Osteoblast (primary cell): ENCODE measurements at places on chromosomes 1 and 21. TPM values are rescaled to one million over a fixed set of nuclear protein-coding genes. Genes with fewer than 3 reads are reported as not detected.

DNA sequence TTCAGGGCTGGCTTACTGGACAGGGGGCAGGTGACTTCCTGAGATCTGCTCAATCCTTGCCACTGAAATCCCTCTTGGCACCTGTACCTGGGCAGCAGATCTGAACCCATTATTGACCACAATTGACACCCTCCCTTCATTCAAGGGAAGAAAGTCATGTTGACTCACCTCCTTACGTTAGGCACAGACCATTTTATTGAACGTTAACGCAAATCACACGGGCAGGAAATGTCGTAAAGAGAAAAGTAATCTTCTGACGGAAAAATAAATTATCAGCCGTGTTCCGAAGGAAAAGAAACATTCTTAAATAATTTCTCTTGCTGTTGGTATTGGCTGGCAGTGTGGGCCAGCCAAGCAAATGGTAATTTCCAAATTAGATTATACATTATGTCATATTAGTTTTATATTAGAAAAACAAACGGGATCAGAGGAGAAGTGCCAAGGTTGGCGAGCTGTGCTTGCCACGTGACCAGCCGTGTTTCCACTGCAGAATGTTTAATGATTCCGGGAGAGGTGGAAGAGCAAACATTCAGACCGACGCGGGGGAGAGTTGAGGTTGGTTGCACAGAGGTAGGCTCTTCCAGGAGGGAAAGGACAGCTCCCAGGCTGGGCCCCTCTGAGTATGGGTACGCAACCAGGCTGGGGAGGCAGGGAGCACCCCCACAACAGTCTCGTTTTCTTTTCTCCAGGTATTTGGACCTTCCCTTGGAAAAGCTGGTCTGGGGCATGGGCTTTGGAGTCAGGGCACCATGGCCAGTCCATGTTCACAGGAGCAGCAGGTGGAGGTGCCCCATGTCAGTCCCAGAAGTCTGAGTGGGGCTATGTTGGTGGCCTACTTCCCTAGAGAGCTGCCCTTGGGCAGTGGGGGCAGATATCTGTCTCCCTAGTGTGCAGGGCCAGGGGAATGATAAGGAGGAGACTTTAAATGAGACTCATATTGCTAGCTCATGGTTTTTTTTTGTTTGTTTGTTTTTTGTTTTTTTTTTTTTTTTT, 121.1 kb downstream of the FOXD2 start:
- H3K36me3 ChIP-seq = no peaks in the 10 kb centered on the region
- H3K27ac ChIP-seq = no peak overlapping the region
- peaks cover 4% of the 10 kb centered on the region for H3K4me1 ChIP-seq
- peaks cover 14% of the 10 kb centered on the region for H3K27me3 ChIP-seq

DNA sequence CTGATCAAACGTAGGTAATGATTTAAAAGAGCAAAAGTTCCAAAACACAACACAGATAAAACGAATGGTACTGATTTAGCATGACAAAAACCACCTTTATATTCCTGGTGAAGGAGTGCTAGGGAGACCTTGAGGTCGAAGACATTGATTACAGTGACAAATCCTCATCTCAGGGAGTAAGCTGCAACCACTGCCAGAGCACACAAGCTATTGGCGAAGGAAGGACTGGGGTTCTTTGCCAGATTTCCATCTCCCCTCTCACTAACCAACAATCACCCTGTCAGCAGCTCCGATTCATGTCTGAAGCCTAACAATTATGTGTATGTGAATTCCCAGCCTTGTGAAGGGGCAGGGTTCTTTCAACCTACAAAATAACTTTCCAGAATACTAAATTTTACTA, 40.2 kb upstream of the DMRTB1 start:
- H3K4me3 ChIP-seq = no peak overlapping the region
- peaks cover 1% of the 10 kb centered on the region for H3K4me1 ChIP-seq
- DNase-seq = no peak
- H3K36me3 ChIP-seq = no peaks in the 10 kb centered on the region

DNA sequence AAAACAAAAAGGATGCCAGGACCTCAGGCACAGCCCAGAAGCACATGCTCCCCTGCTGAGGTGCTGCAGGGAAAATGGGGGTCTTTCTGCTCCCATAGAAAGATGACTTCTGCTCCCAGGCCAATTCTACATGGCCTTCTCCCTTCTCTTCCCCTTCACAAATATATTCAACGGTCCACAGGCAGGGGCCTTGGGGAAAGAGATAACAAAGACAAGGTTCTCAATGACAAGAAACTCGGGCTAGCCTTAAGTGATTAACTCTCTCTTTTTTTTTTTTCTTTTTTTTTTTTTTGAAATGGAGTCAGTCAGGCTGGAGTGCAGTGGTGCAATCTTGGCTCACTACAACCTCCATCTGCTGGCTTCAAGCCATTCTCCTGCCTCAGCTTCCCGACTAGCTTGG, 54.2 kb downstream of the H3-3A start:
- H3K4me3 ChIP-seq = no peak overlapping the region
- H3K36me3 ChIP-seq = no peaks in the 10 kb centered on the region
- DNase-seq = peak; percentile 55
- no peak overlapping the region for H3K27ac ChIP-seq
- H3K27me3 ChIP-seq = no peaks in the 10 kb centered on the region

DNA sequence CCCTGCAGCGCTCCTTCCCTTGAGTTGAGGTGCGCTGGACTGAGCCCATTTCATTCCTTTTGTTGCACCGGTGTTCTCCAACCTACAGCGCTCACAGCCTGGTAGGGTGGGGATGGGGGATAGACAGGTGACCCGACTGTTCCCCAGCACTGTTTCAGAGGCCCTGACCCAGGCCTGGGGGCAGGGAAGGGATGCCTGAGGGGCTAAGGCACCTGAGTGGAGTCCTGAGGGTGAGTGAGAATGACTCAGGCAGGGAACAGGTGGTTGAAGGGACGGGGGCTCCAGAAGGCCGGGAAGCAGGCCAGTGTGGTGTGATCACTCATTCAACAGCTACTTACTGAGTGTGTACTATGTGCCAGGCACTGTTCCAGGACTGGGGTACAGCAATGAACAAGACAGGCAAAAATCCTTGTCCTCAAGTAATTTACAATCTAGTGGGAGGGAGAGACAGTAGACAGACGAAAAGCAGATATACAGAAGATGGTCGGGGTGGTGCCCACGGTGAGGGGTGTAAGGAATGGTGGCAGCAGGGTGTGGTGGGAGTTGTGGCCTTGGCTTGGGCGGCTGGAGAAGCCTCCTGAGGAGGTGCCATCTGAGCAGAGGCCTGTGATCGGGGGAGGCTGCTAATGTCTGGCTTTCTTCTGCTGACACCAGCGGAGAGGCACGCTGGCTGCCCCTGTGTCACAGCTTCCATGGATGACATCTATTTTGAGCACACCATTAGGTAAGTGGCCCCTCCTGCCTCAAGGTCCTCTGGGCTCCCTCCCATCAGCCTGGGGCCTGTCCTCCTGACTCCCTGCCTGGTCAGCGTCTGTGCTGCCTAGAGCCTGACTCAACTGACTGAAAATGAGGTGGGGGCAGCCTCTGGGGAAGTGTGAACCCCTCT, 37.4 kb downstream of the ACOT11 start:
- peak; percentile 76 for DNase-seq
- H3K4me1 ChIP-seq = peaks cover 4% of the 10 kb centered on the region
- H3K27me3 ChIP-seq = no peaks in the 10 kb centered on the region
- no peaks in the 10 kb centered on the region for H3K36me3 ChIP-seq
- H3K27ac ChIP-seq = no peak overlapping the region

DNA sequence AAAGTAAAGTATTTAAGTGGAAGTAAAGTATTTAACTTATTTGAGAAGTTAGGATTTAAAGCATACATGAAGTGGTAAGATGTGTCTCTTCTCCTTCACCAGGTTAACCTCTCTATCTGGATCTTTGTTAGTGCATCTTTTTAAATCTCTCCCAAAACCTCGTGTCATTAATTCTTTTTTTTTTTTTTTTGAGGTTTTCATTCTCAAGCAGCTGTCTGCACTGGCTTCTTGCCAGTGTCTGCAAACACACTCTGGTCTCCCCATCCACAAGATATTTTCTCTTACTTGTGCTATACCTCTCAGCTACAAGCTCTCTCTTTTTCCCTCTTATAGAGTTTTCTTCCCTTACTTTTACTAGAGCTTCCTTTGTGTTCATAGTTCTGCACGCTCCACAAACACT, 49.0 kb downstream of the CLDN17 start:
- no peak overlapping the region for H3K4me3 ChIP-seq
- no peaks in the 10 kb centered on the region for H3K27me3 ChIP-seq
- DNase-seq = no peak
- no peaks in the 10 kb centered on the region for H3K4me1 ChIP-seq

- no peak overlapping the region for H3K27ac ChIP-seq
- H3K36me3 ChIP-seq = no peaks in the 10 kb centered on the region
- no peak overlapping the region for H3K4me3 ChIP-seq
- H3K27me3 ChIP-seq = no peaks in the 10 kb centered on the region
- H3K4me1 ChIP-seq = no peaks in the 10 kb centered on the region
Observed at GRCh38 chr1:29864431-29865022, 628.2 kb downstream of the PTPRU start.

GRCh38 chr1:182977480-182977879, 24.5 kb upstream of the SHCBP1L start:
- H3K4me1 ChIP-seq = no peaks in the 10 kb centered on the region
- H3K4me3 ChIP-seq = no peak overlapping the region
- H3K27me3 ChIP-seq = no peaks in the 10 kb centered on the region
- no peak for DNase-seq
- no peak overlapping the region for H3K27ac ChIP-seq
- H3K36me3 ChIP-seq = no peaks in the 10 kb centered on the region

DNA sequence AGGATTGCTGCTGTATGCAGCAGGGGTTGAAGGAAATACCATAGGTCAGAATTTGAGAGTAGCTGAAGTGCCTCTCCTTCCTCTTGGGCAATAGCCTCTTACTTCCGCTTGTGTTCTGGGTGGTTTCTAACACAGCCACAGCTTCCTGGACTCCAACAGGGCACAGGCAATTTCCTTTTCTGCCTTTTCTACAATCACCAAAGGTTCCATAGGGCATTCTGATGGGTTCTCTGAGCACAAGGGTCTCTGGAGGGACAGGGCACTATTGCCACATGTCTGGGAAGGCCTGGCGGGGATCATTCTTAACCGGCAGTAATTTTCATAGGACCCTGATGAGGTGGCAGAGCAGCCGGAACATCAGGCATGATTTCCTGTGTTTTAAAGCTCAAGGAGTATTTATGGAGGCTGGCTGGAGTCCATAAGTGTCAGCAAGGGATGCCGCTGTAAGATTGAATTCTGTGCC, 5.5 kb upstream of the AGTRAP start:
- peak; percentile 64 for DNase-seq
- H3K4me3 ChIP-seq = no peak overlapping the region
- no peaks in the 10 kb centered on the region for H3K36me3 ChIP-seq
- H3K4me1 ChIP-seq = peaks cover 9% of the 10 kb centered on the region
- no peaks in the 10 kb centered on the region for H3K27me3 ChIP-seq

DNA sequence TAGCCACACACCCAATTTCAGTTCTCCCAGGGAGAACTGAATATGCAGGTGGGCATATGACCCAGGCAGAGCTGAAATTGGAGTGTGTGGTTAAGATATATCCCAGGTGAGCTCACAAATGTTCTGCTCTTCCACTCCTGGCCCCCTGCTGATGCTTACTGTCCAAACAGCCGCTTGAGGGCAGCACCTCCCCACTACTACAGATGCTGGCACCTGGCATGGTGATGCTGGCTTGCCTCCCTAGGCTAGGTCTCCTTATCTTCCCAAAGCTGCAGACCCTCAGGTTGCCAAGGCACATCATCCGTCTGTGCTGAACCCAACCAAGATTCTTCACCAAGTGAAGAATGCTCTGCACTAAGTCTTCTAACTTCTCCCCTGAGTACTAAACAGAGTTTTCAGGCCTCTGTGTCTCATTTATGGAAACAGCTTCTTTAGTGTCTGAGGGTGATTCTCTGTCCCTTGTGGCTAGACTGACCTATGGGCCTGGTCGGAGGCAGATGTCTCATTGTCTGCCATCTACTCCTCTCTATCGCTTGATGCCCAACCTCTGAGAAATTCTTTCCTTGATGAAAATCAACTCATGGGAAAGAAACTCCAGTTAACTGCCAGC, 27.2 kb downstream of the XCL1 start:
- no peak overlapping the region for H3K4me3 ChIP-seq
- no peaks in the 10 kb centered on the region for H3K36me3 ChIP-seq
- no peaks in the 10 kb centered on the region for H3K27me3 ChIP-seq

GRCh38 chr1:93800856-93801255, 78.2 kb downstream of the DNTTIP2 start:
- H3K4me1 ChIP-seq = peaks cover 41% of the 10 kb centered on the region
- H3K4me3 ChIP-seq = no peak overlapping the region
- H3K27me3 ChIP-seq = no peaks in the 10 kb centered on the region
- H3K36me3 ChIP-seq = no peaks in the 10 kb centered on the region
- no peak for DNase-seq

DNA sequence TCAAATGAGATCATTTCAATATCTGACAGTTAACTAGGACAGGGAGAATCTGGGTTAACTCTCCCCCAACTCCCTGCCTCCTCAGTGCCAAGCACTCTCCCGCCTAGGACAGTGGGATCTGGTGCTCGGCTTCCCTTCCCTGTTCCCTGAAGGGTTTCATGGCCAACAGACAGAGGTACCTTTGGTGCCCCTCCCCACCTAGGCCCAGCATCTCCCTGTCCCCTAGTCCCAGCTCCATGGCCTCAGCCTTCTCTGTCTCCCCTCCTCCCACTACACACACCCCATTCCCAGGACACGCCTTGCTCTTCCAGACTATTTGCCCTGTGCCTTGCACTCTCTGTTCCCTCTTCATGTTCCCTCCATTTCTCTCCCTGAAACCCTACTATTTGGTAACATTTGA, 77.1 kb downstream of the CD247 start:
- H3K27me3 ChIP-seq = peaks cover 16% of the 10 kb centered on the region
- no peak for DNase-seq
- H3K27ac ChIP-seq = no peak overlapping the region
- no peaks in the 10 kb centered on the region for H3K36me3 ChIP-seq
- no peak overlapping the region for H3K4me3 ChIP-seq

GRCh38 chr1:187549540-187549939, 720.8 kb downstream of the PLA2G4A start:
- H3K4me3 ChIP-seq = no peak overlapping the region
- no peaks in the 10 kb centered on the region for H3K36me3 ChIP-seq
- no peaks in the 10 kb centered on the region for H3K27me3 ChIP-seq
- H3K4me1 ChIP-seq = no peaks in the 10 kb centered on the region
- DNase-seq = no peak
- H3K27ac ChIP-seq = no peak overlapping the region

The AADACL3 gene
- total RNA-seq = not detected in 2 replicates

The S100A7 gene
- total RNA-seq = not detected in 2 replicates

The SLAMF7 gene
- under 0.01 TPM in 1 of 2 replicates, not detected in the other for total RNA-seq

The TTC3 gene
- 364 and 410 TPM in 2 replicates for total RNA-seq

The CLEC20A gene
- total RNA-seq = under 0.01 TPM in 1 of 2 replicates, not detected in the other

The IL19 gene
- not detected in 2 replicates for total RNA-seq

The S1PR1 gene
- 25.7 and 27.1 TPM in 2 replicates for total RNA-seq

The ADAMTSL4 gene
- 3.2 and 5.4 TPM in 2 replicates for total RNA-seq

The SPATA21 gene
- total RNA-seq = not detected in 2 replicates
